ENCODE measurements at places on chromosomes 16 and 17. TPM values are rescaled to one million over a fixed set of nuclear protein-coding genes. Genes with fewer than 3 reads are reported as not detected.

SEPTIN1 gene
- polyA plus RNA-seq: 1.2 TPM

- no peak overlapping the region for H3K27ac ChIP-seq
- no peaks in the 10 kb centered on the region for H3K36me3 ChIP-seq
- no peak for DNase-seq
- no peaks in the 10 kb centered on the region for H3K27me3 ChIP-seq
These were observed 8.5 kb upstream of the MEIOC start for GRCh38 chr17:44647736-44648135.

DNA sequence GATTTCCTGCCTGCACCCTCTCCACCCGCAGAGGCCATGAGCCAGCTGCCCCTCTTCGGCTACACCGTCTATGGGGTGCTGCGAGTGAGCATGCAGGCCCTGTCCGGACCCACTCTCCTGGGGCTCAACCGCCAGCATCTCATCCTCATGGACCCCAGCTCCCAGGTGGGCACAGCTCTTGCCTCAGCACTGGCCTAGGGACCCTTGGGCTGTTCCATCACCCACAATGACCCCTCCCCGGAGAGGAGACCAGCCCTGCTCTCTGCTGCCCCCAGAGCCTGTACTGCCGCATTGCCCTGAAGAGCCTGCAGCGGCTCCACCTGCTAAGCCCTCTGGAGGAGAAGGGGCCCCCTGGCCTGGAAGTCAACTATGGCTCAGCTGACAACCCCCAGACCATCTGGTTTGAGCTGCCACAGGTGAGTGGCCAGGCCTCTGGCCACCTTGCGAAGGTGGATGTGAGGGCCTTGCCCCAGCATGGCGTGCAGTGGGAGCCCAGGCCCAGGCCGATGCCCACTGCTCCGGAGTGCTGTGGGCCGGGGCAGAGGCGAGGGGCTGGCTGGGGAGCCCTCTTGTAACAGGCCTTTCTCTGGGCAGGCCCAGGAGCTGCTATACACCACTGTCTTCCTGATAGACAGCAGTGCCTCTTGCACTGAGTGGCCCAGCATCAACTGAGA is 7.3 kb upstream of the SMIM5 start:
- no peak overlapping the region for H3K4me3 ChIP-seq
- no peak for DNase-seq
- H3K4me1 ChIP-seq: no peaks in the 10 kb centered on the region

DNA sequence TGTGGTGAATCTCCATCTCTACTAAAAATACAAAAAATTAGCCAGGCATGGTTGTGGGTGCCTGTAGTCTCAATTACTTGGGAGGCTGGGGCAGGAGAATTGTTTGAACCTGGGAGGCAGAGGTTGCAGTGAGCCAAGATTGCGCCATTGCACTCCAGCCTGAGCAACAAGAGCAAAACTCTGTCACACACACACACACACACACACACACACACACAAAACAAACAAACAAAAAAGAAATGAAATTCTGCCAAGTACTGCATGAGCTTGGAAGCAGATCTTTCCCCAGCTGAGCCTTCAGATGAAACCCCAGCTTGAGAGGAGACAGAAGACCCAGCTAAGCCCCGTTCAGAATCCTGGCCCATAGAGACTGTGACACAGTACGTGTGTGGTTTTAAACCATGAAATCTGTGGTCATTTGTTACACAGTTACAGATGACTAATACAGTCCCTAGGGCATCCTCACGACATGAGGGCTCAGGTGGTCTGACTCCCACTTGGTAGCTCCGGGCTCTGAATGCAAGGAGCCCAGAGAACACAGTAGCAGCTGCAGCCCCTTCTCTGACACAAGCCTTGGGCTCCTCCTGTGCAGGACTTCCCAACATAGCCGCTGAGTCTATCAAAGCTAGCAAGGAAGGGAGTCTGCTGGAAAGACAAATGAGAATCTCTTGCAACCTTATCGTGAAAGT is 132.8 kb downstream of the SEC14L1 start:
- H3K36me3 ChIP-seq: no peaks in the 10 kb centered on the region
- no peaks in the 10 kb centered on the region for H3K4me1 ChIP-seq
- H3K4me3 ChIP-seq: no peak overlapping the region
- no peak for DNase-seq
- no peak overlapping the region for H3K27ac ChIP-seq
- no peaks in the 10 kb centered on the region for H3K27me3 ChIP-seq

DNA sequence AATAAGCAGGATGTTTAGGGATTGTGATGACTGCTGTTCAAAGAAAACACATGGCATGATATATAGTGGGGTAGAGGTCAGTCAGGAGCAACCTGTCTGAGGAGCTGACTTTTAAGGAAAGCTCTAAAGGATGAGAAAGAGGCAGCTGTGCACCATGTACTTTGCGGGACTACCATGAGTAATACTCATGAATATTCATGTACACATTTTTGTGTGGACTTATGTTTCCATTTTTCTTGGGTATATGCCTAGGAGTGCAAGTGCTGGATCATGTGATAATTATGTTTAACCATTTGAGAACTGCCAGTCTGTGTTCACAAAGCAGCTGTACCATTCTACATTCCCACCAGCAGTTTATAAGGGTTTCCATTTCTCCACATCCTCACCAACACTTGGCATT is 35.8 kb downstream of the BEAN1 start:
- no peak overlapping the region for H3K27ac ChIP-seq
- peaks cover 3% of the 10 kb centered on the region for H3K27me3 ChIP-seq
- H3K4me3 ChIP-seq: no peak overlapping the region
- no peaks in the 10 kb centered on the region for H3K4me1 ChIP-seq
- DNase-seq: no peak
- no peaks in the 10 kb centered on the region for H3K36me3 ChIP-seq

Measured in sigmoid colon (tissue), 7 donors.